Tibial nerve (tissue), 4 donors: ENCODE measurements at places on chromosomes 12 and 14.

DNA sequence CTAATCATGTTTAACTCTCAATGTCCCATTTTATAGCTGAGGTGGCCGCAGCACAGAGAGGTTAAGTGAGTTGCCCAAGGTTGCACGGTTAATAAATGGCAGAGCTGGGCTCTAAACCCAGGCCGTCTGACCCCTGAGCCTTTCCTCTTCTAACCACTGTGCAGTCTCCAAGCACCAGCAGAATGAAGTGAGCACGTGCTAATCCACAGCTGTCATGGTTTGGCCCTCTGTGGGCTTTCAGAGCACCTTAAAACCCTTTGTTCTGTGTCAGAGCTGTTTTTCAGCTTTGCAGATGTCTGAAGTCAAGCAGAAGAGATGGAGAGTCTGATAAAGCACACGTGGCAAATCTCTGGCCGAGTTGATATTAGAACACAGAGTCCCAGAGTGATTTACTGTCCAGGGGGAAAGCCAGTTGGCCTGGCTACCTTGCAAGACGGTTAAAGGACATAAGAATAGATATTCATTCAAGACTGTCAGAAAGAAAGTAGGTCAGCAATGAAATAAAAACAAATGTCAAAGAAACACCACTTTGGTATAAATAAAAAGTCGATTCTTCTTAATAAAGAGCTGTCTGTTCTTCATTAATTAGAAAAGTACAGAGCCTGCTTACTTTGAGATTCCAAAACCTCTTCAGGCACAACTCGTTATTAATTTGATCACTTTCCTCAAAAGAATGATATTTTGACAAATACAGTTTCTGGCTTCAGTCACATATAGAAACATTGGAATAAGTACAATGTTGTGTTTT is 107.3 kb downstream of the CRADD start:
- H3K27ac ChIP-seq = peak overlapping the region; percentile 85
- no peak overlapping the region for H3K4me3 ChIP-seq
- DNase-seq = peak; percentile 30
- H3K36me3 ChIP-seq = no peaks in the 10 kb centered on the region
- H3K27me3 ChIP-seq = no peaks in the 10 kb centered on the region

DNA sequence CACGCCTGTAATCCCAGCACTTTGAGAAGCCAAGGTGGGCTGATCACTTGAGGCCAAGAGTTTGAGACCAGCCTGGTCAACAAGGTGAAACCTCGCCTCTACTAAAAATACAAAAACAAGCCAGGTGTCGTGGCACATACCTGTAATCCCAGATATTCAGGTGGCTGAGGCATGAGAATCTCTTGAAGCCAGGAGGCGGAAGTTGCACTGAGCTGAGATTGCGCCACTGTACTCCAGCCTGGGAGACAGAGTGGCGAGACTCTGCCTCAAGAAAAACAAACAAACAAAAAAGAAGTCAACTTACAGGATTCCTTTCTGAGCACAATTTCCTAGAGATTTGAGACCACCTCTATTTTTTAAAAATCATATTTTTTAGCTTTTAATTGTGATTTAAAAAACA is 45.3 kb downstream of the DGLUCY start:
- H3K36me3 ChIP-seq = peaks cover 6% of the 10 kb centered on the region
- H3K4me3 ChIP-seq = no peak overlapping the region
- DNase-seq = no peak
- no peaks in the 10 kb centered on the region for H3K4me1 ChIP-seq

DNA sequence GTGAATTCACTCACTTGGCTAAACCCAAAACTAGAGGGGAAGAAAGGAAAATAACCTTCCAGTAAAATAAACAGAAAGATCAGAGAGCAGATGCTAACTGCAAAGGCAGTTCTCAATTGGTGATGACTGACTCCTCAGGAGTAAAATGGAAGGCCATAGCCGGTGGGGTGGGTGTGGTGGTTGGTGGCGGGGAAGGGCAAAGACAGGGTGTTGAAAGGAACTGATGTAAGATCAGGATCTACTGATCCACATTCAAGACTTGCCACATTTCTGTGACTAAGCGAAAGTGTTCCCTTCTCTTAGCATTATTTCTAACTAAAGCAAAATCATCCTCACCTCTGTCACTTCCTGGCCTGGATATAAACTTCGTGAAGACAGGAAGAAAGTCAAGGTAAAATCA is 26.3 kb upstream of the TC2N start:
- H3K27me3 ChIP-seq = no peaks in the 10 kb centered on the region
- H3K36me3 ChIP-seq = no peaks in the 10 kb centered on the region
- H3K27ac ChIP-seq = peak overlapping the region; percentile 89
- H3K4me3 ChIP-seq = no peak overlapping the region
- peaks cover 78% of the 10 kb centered on the region for H3K4me1 ChIP-seq

DNA sequence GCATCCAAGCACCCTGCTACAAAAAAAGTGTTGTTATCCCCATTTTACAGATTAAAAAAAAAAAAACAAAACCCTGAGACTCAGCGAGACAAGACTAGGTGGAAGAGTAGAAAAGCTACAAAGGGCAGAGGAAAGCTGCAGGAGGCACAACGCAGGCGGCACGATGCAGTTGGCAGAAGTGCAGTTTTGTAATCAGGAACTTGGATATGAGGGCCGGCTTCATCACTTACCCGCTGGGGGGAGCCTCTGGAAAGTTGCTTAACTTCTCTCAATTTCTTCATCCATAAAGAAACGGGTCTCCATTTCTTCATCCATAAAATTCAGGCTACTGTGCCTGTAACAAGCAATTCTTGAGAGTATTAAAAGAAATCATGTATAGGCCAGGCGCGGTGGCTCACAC is 33.1 kb upstream of the CCDC60 start:
- no peak overlapping the region for H3K4me3 ChIP-seq
- no peaks in the 10 kb centered on the region for H3K27me3 ChIP-seq
- H3K27ac ChIP-seq = no peak overlapping the region
- no peaks in the 10 kb centered on the region for H3K36me3 ChIP-seq

DNA sequence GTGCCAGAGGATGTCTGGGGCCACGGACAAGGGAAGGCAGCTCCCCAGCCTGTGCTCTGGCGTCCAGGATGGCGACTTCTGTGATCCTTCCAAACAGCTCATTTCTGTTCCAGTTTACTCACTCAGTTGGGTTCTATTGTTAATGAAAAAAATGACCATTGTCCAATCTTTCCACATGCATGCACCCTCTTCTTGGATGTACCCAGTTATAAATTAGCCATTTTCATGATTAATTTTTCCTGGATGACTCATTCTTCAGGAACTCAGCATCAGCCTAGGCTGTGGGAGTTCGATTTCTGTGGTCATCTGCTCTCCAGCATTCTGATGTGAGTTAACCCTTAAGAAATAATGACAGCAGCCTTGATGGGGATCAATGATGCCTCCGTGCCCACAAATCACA is 926.8 kb downstream of the BCL11B start:
- H3K4me1 ChIP-seq = no peaks in the 10 kb centered on the region
- no peak overlapping the region for H3K27ac ChIP-seq
- H3K4me3 ChIP-seq = no peak overlapping the region
- no peaks in the 10 kb centered on the region for H3K36me3 ChIP-seq
- no peak for DNase-seq

GRCh38 chr12:7868391-7868790 is 4.3 kb downstream of the SLC2A14 start:
- no peak overlapping the region for H3K4me3 ChIP-seq
- no peaks in the 10 kb centered on the region for H3K36me3 ChIP-seq
- no peak overlapping the region for H3K27ac ChIP-seq
- peaks cover 7% of the 10 kb centered on the region for H3K4me1 ChIP-seq

- no peaks in the 10 kb centered on the region for H3K4me1 ChIP-seq
- no peak overlapping the region for H3K27ac ChIP-seq
- no peaks in the 10 kb centered on the region for H3K27me3 ChIP-seq
- no peaks in the 10 kb centered on the region for H3K36me3 ChIP-seq
- DNase-seq = no peak
Observed at GRCh38 chr12:125120566-125120965, 55.3 kb downstream of the AACS start.

- H3K27me3 ChIP-seq = no peaks in the 10 kb centered on the region
- no peak overlapping the region for H3K27ac ChIP-seq
- no peak for DNase-seq
- no peaks in the 10 kb centered on the region for H3K36me3 ChIP-seq
- no peaks in the 10 kb centered on the region for H3K4me1 ChIP-seq
Observed at GRCh38 chr12:13257356-13257875, 60.9 kb downstream of the EMP1 start.

DNA sequence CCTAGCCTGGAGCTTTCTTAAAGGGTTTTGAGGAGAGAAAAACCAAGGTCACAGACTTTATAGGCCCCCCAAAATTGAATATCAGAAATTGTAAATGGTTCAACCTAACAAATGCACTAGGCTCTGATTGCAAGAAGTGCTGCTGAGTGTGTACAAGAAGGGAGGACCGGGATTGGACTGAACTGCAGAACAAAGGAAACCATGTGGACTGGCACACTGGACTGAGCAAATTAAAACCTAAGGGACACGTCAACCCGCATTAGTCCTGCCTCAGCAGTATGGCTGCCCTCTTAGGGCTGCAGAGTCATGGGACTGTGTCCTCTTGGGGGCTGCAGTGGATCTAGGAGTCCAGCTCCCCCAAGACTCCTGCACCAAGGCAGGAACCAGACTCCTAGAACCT is 842 bp upstream of the CISTR start:
- H3K27ac ChIP-seq = no peak overlapping the region
- peaks cover 17% of the 10 kb centered on the region for H3K4me1 ChIP-seq
- H3K27me3 ChIP-seq = peaks cover 93% of the 10 kb centered on the region

GRCh38 chr12:76680940-76681339 is 83.0 kb upstream of the ZDHHC17 start:
- no peaks in the 10 kb centered on the region for H3K27me3 ChIP-seq
- H3K36me3 ChIP-seq = no peaks in the 10 kb centered on the region
- H3K4me3 ChIP-seq = no peak overlapping the region
- DNase-seq = no peak
- H3K27ac ChIP-seq = no peak overlapping the region
- H3K4me1 ChIP-seq = no peaks in the 10 kb centered on the region

DNA sequence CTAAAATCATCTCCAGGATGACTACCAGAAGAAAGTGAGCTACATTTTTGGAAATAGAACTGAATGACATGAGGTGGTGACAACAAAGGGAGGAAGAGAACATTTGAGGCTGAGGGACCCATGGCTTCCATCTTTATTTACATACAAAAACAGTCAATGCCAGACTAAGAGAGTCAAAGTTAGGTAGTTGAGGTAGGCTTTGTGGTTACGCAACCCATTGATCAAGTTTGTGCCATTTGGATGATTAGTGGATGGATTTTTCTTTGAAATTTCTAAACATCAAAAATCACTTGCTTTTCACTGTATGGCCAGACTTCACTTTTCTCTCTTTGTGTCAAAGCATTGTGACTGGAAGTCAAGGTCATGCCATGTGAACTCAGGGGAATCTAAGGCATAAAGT is 22.9 kb downstream of the ASCL1 start:
- no peak overlapping the region for H3K4me3 ChIP-seq
- no peaks in the 10 kb centered on the region for H3K4me1 ChIP-seq
- H3K36me3 ChIP-seq = no peaks in the 10 kb centered on the region

DNA sequence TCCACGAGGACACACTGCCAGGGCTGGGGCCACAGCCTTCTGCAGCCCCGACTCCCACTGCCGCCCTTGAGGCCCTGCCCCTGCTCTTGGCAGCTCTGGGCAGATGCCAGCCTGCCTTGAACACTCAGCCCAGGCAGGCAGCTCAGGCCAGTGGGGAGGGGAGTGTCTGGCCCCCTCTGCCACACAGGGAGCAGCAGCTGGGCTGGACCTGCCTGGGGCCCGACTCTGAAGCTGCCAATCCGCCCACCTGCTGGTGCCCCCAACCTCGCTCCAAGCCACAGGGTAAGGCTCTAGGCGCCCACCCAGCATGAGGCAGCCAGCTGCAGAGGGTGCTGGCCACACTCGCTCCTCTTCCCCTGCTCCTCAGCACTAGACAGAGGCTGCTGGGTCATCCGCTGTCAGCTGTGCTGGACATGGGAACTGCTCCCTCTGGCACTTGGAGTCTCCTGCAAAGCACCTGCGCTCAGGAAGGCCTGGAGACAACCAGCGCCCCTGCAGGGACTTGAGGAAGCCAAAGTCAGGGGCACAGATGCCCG is 24.6 kb upstream of the NUDT14 start:
- no peak overlapping the region for H3K4me3 ChIP-seq
- H3K4me1 ChIP-seq = no peaks in the 10 kb centered on the region
- H3K27me3 ChIP-seq = no peaks in the 10 kb centered on the region
- no peak for DNase-seq

- H3K4me1 ChIP-seq = no peaks in the 10 kb centered on the region
- H3K36me3 ChIP-seq = no peaks in the 10 kb centered on the region
- DNase-seq = no peak
- H3K4me3 ChIP-seq = no peak overlapping the region
- no peaks in the 10 kb centered on the region for H3K27me3 ChIP-seq
- no peak overlapping the region for H3K27ac ChIP-seq
Observed at GRCh38 chr12:15546102-15546701, 223.9 kb downstream of the PTPRO start.

DNA sequence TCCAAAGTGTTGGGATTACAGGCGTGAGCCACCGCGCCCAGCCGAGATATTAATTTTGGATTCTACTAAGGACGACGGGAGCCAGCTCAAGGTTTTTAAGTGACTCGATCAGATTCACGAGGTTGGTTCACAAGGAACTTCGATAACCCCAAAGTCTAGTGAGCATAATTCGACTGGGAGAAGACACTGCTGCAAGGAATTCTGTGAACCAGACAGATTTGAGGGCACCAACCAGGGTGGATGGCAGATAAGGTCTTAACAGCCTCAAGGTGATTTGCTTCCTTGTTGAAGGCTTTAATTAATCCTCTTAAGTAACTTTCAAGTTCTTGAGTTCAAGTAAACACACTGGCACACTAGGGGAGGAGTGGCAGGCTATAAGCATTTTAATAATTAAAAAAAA is 1.1 kb upstream of the KLHDC2 start:
- peak overlapping the region; percentile 91 for H3K27ac ChIP-seq
- H3K4me1 ChIP-seq = no peaks in the 10 kb centered on the region
- H3K4me3 ChIP-seq = peak overlapping the region; percentile 98
- H3K27me3 ChIP-seq = no peaks in the 10 kb centered on the region
- no peak for DNase-seq

- no peaks in the 10 kb centered on the region for H3K27me3 ChIP-seq
- H3K4me1 ChIP-seq = no peaks in the 10 kb centered on the region
- H3K4me3 ChIP-seq = no peak overlapping the region
- H3K36me3 ChIP-seq = no peaks in the 10 kb centered on the region
- H3K27ac ChIP-seq = no peak overlapping the region
- no peak for DNase-seq
Observed at GRCh38 chr14:38107216-38107631, 100.5 kb upstream of the SSTR1 start.

GRCh38 chr12:99386907-99387306 is 260.6 kb upstream of the GARIN6 start:
- DNase-seq = no peak
- no peak overlapping the region for H3K27ac ChIP-seq
- no peaks in the 10 kb centered on the region for H3K36me3 ChIP-seq
- no peaks in the 10 kb centered on the region for H3K27me3 ChIP-seq
- no peak overlapping the region for H3K4me3 ChIP-seq

DNA sequence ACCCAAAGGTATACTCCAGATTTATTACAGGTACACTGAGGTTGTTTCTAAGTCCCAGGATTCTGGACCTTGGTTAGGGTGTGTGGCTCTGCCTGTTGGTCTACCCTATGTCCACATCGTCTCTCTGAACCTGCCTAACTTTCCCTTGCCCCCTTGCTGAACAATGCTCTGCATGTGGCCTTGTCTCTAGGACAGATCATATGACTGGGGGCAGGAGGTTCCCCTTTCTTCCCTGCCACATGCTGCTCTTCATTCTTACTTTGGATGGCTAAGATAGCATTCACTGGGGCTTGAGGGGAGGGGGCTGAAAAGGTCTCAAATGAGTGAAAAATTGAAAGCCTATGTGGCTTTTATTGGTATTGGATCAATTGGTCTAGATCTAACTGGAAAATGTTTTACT is 49.2 kb downstream of the MBIP start:
- no peaks in the 10 kb centered on the region for H3K36me3 ChIP-seq
- H3K4me3 ChIP-seq = no peak overlapping the region
- DNase-seq = no peak
- H3K27me3 ChIP-seq = peaks cover 32% of the 10 kb centered on the region
- H3K27ac ChIP-seq = no peak overlapping the region
- H3K4me1 ChIP-seq = peaks cover 11% of the 10 kb centered on the region
